Colonic mucosa (tissue), 4 donors: ENCODE measurements at places on chromosomes 11 and 22.

- DNase-seq: peak; percentile 72
These were observed 59.2 kb downstream of the SLC35F2 start for GRCh38 chr11:107799218-107799859.

DNA sequence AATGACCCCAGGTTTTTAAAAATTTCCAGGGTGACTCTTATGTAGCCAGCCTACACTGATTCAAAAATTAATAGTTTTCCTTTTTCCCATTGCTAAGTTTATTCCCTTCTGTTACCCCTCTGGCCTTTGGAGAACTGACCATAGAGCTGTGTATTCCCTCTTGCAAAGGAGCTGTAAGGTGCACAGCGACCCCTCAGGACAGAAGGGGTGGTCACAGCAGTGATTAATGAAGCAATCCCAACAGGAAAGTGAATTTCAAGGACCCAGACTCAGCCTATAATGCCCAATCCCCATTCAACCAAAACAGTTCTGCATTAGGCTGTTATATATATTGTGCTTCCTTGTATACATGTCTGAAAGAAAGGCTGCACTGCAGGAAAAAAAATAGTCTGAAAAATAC is 147.1 kb downstream of the WT1 start:
- DNase-seq: no peak

GRCh38 chr11:130710021-130710420 is 206.3 kb downstream of the SNX19 start:
- DNase-seq: no peak

GRCh38 chr22:29254286-29254660 is 13.5 kb downstream of the RHBDD3 start:
- DNase-seq: no peak

DNA sequence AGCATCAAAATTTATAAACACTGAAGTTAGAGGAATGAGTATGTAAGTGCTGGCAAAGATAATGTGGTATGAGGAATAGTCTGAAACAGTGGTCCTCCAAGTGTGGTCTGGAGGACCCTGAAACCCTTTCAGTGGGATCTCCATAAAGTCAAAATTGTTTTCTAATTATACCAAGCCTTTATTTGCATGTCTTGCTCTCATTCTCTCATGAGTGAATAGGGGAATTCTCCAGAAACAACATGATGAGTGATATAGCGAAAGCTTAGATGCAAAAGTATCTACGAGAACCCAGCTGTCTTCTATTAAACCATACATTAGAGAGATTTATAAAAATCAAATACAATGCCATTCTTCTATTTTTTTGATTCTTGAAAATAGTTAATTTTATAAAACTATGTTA is 145.0 kb upstream of the RAG2 start:
- no peak for DNase-seq

- no peak for DNase-seq
These were observed 11.3 kb downstream of the DUSP8 start for GRCh38 chr11:1560649-1561251.
